ENCODE measurements at places on chromosomes 7 and 10.
A peak's percentile ranks its signal among the peaks of the same experiment; 100 is the strongest.

GRCh38 chr7:92699560-92699959 lies 109.4 kb upstream of the FAM133B start:
- DNase-seq, result peak; percentile 82

GRCh38 chr10:85598646-85599045 lies 767.9 kb downstream of the GRID1 start:
- DNase-seq, result no peak

- DNase-seq, result no peak
Measured at GRCh38 chr10:131226446-131227162, 84.9 kb downstream of the TCERG1L start.

DNA sequence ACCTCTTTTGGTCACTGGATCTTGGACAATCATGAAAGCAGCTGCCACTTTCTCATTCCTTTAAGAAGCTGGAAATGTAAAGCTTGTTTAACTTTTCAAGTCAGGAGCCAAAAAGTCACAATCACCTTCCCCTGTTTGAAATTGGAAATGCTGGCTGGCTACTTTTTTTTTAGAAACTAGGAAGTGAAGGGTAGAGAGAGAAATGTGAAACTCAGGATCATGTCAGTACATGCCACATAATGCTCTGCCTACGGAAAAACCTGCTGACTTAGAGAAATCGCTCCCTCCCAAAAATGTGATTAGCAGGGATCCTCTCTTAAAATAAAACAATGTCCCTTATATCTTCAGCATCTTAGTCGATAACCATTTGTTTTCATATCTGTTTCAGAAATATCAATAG lies 188.4 kb upstream of the C7orf33 start:
- DNase-seq, result no peak

DNA sequence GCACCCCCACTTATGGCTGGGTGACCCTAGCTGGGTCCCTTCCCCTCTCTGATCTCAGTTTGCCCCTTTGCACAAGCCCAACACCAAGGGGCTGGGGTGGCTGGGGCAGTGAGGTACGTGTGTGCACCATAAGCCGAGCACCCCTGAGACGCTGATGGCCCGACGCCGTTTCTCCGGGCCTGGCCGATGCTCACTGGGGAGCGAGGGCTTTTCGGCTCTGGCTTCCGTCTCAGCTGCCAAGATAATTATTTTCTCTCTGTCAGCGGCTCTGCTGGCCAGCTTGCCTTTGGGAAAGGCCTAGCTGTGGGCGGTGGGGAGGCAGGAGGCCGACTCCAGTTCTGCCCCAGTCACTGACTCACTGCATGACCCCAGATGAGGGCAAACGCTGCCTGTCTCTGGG lies 91.0 kb downstream of the ZMIZ1 start:
- DNase-seq, result peak; percentile 63
